ENCODE measurements at places on chromosomes 5 and 9. TPM values are rescaled to one million over a fixed set of nuclear protein-coding genes. Genes with fewer than 3 reads are reported as not detected.

DNA sequence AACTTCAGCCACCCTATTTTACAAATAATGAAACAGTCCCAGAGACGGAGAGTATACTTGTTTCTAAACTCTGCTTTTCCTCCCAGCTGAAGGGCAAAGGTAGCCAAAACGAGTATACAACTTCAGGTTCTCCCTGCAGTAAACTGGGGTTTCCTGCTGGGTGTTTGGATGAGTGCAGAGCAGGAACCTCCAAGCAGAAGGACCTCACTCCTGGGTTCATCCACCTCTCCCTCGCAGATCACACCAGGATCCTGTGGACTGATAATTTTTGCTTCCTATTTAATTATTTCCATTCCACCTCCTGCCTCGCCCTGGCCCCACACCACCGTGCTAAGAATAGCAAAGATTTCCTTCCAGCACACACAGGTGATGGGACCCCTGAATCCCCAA lies 2.0 kb upstream of the FOXB2 start:
- DNase-seq = no peak
- no peak overlapping the region for H3K27ac ChIP-seq
- no peaks in the 10 kb centered on the region for H3K4me1 ChIP-seq
- H3K4me3 ChIP-seq = no peak overlapping the region

- no peak for DNase-seq
- no peaks in the 10 kb centered on the region for H3K27me3 ChIP-seq
- no peak overlapping the region for H3K27ac ChIP-seq
- H3K4me3 ChIP-seq = no peak overlapping the region
- H3K36me3 ChIP-seq = no peaks in the 10 kb centered on the region
- H3K4me1 ChIP-seq = no peaks in the 10 kb centered on the region
Observed at GRCh38 chr5:127002390-127002789, 28.0 kb downstream of the MARCHF3 start.

GRCh38 chr5:32096891-32097595 lies 77.1 kb downstream of the GOLPH3 start:
- H3K4me1 ChIP-seq = no peaks in the 10 kb centered on the region
- H3K27me3 ChIP-seq = no peaks in the 10 kb centered on the region
- peaks cover 6% of the 10 kb centered on the region for H3K36me3 ChIP-seq
- DNase-seq = no peak

The PRR16 gene
- total RNA-seq = 0.16 TPM

The GRM6 gene
- total RNA-seq = not detected

DNA sequence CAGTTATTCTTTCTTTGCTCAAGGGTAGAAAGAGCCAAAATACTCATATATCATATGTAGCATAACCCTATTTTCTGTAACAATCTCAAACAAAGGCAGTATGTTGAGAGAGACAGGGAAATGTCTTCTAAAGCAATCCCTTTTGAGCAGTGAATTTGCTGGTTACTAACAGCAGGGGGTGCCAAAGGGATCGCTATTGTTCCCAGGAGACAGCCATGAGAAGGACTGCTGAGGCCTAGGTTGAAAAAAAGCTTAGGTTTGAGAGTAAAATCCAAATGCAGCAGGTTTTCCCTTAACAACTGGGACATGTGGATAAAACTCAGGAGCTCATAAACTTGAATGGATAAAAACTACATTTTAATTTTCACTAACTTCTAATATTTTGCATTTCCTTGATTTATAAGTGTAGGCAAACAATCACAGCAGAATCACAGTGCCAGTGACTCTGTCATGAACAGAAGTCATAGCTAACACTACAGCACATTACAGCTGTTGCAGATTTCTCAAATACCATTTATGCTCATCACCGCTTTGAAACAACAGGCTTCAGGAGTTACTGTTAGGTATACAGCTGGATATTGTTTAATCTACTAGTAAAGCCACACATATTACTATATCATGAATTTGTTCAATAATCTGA lies 148.4 kb downstream of the MAPKAP1 start:
- no peaks in the 10 kb centered on the region for H3K36me3 ChIP-seq
- peaks cover 16% of the 10 kb centered on the region for H3K4me1 ChIP-seq
- no peak for DNase-seq
- no peaks in the 10 kb centered on the region for H3K27me3 ChIP-seq
- H3K4me3 ChIP-seq = no peak overlapping the region

DNA sequence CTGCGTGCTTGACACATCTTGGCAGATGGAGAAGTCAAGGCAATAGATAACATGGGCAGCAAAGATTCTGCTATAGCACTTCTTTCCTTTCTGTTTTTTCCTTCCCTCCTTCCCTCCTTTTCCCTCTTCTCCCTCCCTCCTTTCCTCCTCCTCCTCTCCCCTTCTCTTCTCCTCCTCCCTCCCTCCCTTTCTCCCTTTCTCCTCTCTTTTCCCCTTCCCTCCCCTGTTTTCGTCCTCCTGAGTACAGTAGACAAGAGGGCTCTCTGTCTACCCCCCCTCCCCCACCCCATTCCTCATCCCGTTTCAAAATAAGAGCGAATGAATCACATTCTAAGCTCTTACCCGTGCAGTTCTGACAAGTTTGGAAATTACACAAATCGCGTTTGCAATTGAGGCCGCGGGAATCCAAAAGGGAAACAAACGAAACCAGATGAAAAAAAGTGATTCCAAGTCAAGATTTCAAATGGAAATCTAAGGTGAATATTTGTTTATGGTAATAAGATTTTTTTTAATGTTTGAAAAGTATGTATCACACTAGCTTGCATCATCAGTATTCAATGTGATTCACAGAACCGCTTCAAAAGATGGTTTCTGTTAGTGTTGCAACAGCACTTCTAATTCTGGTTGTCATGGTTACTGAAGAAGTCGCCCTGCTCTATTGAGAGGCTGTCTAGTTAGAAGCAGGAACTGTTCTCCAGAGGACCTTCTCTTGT lies 1.3 kb downstream of the NIM1K start:
- peak overlapping the region; percentile 51 for H3K4me3 ChIP-seq
- H3K36me3 ChIP-seq = no peaks in the 10 kb centered on the region
- peaks cover 20% of the 10 kb centered on the region for H3K4me1 ChIP-seq
- H3K27me3 ChIP-seq = peaks cover 4% of the 10 kb centered on the region
- H3K27ac ChIP-seq = no peak overlapping the region

The PCDHB16 gene
- total RNA-seq = 0.31 TPM

- no peaks in the 10 kb centered on the region for H3K4me1 ChIP-seq
- no peak overlapping the region for H3K27ac ChIP-seq
- H3K4me3 ChIP-seq = no peak overlapping the region
- DNase-seq = no peak
Observed at GRCh38 chr5:176700239-176700847, 53.1 kb downstream of the TSPAN17 start.

The LRRC19 gene
- total RNA-seq = 1.0 TPM

GRCh38 chr5:142421228-142421617 lies 96.4 kb upstream of the SPRY4 start:
- no peaks in the 10 kb centered on the region for H3K4me1 ChIP-seq
- H3K4me3 ChIP-seq = no peak overlapping the region
- H3K27ac ChIP-seq = no peak overlapping the region
- no peak for DNase-seq
- H3K27me3 ChIP-seq = no peaks in the 10 kb centered on the region

The RALGDS gene
- total RNA-seq = 5.0 TPM

The CDH9 gene
- total RNA-seq = not detected

GRCh38 chr5:143149759-143150158 lies 253.7 kb downstream of the NR3C1 start:
- H3K36me3 ChIP-seq = no peaks in the 10 kb centered on the region
- H3K4me3 ChIP-seq = no peak overlapping the region
- H3K27me3 ChIP-seq = no peaks in the 10 kb centered on the region
- H3K27ac ChIP-seq = no peak overlapping the region

The ZNF354C gene
- total RNA-seq = 1.2 TPM
